Fibroblast of skin of scalp (primary cell): ENCODE measurements at places on chromosomes 7 and 10.
A peak's percentile ranks its signal among the peaks of the same experiment; 100 is the strongest.

DNA sequence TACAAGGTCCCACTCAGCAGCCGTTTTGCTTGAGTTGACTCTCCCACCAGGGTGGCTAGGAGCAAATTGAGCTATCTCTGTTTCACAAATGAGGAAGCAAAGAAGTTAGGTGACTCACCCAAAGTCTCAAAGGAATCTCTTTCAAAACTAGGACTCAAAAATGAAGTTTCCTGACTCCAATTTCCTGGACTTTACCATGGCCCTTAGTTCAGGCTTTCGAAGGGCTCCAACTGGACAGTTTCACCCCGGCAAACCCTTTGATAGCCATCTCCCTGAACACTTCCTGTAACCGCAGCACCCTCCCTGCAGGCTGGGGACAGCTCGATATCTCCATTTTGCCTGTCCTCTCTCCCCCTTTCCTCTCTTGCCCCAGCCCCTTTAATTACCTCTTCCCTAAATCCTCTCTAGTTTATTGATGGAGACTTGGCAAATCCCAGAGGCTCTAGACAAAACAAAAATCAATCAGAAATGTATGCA is 4.7 kb upstream of the AFAP1L2 start:
- DNase-seq: no peak

DNA sequence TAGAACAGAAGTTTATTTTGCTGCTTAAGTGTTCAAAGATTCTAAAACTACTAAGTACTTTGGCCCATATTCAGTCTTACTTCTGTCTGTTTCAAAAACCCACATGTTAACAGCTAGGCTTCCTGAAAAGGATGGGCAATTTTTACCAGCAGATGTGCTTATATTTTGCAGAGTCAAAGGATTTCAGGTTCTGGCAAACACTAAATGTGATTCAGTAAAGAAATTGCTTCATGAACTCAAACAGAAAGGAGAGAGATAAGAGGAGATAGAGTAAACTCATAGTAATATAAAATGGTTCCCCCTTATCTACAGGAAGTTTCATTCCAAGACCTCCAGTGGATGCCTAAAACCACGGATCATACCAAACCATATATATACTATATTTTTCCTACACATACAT is 248.5 kb downstream of the AGMO start:
- DNase-seq: no peak

DNA sequence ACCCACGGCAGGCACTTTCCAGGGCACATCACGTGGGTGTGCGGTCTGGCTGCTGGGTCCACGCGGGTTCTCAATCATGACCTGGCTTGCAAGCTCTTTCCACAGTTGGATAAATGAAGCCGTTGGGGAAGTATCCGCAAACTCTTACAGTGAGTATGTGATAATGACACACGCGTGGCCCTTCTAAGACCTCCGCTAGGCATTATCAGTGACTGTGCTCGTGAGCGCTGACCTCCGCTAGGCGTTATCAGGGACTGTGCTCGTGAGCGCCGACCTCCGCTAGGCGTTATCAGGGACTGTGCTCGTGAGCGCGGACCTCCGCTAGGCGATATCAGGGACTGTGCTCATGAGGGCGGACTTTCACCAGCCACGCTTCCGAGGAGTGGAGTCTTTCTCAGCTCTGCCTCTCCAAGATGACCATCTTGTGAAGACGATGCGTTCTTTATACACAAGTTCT is 107.0 kb downstream of the WDR37 start:
- DNase-seq: no peak

GRCh38 chr7:15057272-15057671 is 154.7 kb upstream of the DGKB start:
- DNase-seq: no peak

DNA sequence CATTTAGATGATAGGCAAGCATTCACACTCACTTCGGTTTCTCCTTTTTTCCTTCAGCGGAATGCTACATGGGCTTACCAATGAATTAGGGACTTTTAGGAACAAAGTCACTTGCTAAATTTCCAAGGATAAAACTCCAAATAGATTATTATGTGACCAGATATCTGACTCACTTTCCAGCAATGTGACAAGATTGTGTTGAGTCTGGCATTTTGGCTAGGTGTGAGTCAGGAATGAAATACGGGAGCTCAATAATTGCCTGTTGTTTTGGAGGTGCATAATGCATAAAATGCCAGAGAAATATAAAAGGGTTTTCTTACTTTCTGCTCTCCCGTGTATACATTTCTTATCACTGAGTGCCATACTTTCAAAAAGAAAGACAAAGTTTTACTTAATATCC is 721.1 kb downstream of the KCNMA1 start:
- no peak for DNase-seq

DNA sequence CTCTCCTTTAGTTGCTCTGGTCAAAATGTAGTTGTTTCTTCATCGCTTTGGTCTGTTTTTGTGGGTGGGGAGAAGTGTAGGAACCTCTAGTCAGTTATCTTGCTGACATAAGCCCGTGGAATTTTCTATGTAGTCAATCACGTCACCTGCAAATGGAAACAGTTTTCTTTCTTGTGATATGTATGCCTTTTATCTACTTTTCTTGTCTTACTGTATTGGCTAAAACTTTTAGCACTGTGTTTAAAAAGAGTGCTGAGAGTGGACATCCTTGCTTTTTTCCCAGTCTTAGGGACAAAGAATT is 42.3 kb downstream of the AKR1E2 start:
- no peak for DNase-seq

- DNase-seq: no peak
Measured at GRCh38 chr10:78025685-78026364, 3.5 kb downstream of the POLR3A start.

- DNase-seq: peak; percentile 12
Measured at GRCh38 chr10:35735412-35735811, 93.3 kb upstream of the FZD8 start.

GRCh38 chr10:65294329-65294728 is 1631.5 kb upstream of the LRRTM3 start:
- peak; percentile 38 for DNase-seq

GRCh38 chr7:29424984-29425309 is 138.7 kb upstream of the PRR15 start:
- DNase-seq: no peak

- DNase-seq: peak; percentile 5
Measured at GRCh38 chr7:111529507-111530355, 32.6 kb downstream of the IMMP2L start.

- DNase-seq: no peak
Measured at GRCh38 chr7:86313842-86314241, 329.9 kb upstream of the GRM3 start.

GRCh38 chr7:90552521-90552920 is 43.6 kb upstream of the CDK14 start:
- peak; percentile 20 for DNase-seq

GRCh38 chr7:77200542-77200941 is 923 bp upstream of the FGL2 start:
- no peak for DNase-seq

GRCh38 chr10:105650306-105650705 is 1009.2 kb downstream of the SORCS3 start:
- DNase-seq: no peak

DNA sequence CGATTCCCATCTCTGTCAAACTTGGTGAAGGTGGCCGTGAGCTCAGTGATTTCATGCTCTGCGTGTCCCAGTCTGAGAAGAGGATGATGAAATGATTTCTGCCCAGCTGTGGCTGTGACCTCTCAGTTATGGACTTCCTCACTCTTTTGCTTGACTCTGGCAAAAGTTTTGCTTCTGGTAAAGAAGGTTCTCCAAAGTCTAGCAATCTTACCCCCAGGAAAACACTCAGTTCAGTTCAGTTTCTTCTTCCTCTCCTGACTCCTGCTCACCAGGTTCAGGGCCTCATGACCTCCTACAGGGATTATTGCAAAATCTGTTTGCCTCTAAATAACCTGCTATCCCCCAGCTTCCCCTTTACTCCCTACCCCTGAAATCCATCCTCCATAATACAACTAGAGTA is 4.9 kb upstream of the BLOC1S2 start:
- no peak for DNase-seq

DNA sequence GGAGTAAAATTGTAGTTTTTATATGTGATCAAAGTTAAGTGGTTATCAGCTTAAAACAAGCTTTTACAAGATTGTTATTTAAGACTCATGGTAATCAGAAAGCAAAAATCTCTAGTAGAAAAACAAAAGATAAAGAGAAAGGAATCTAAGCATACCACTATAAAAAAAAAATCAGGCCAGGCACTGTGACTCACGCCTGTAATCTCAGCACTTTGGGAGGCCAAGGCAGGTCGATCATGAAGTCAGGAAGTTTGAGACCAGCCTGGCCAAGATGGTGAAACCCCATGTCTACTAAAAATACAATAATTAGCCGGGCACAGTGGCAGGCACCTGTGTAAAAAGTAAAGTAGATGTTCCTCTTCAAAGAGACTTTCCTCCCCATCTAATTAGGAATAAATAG is 265.9 kb upstream of the NRP1 start:
- peak; percentile 44 for DNase-seq

GRCh38 chr7:38751416-38751815 is 120.2 kb upstream of the AMPH start:
- peak; percentile 64 for DNase-seq
